ENCODE measurements at places on chromosomes 6 and 20.

- no peak for DNase-seq
Observed at GRCh38 chr20:18488301-18488700, 8.7 kb downstream of the RBBP9 start.

- no peak for DNase-seq
Observed at GRCh38 chr6:15585760-15586214, 77.0 kb downstream of the DTNBP1 start.

DNA sequence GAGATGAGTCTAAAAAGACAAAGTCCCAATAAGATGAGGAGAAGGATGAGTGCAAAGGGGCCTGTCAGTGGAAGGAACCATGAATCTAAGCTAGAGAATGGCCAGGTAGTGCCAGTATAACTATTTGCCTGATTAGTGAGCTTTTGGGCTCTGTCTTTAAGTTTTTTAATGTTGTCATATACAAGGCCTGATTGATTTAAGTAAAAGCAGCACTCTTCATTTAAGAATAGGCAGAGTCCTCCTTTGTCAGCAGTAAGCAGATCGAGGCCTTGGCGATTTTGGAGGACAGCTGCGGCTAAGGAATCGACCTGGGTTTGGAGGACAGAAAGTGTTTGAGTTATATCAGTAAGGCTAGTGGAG is 753.4 kb upstream of the ADGRB3 start:
- no peak for DNase-seq

DNA sequence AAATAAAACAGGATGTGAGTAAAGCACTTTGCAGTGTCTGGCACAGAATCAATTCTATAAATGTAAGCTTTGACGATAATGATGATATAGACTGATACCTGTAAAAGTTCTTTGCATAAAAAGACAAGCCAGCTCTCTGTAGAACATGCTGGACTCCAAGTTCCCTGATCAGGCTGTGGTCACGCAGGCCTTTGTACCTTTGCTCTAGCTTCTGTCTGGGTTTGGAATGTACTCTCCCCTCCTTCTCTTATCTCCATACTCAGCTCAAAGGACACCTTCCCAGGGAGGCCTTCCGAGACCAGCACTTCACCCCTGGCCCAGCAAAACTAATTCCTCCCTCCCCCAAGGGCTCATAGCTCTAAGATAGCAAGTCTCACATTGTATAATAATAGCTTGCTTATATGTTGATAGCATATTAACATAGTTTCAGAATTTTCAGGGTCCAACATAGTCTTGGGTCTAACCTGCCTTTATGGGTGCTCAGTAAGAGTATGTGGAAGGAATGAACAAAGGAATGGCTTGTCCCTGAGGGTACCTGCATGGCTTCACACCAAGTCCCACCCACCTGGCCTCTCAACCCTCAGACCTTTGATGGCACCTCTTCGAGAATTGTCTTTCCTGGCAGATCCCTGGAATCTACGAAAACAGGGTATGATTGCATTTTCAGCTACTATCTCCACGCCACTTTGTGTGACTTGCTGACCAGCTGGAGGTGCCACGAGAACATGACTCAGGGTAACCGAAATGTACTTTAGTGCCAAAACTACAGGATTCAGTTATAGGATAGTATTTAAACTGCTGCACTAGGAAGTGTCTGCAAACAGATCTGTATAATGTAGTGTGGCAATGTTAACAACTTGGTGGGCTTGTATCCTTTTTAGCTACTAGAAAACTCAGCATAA is 41.7 kb upstream of the PIM1 start:
- DNase-seq: no peak

Data from activated CD4-positive, alpha-beta T cell treated with anti-CD3 and anti-CD28 coated beads, Interleukin-2, amount 10 ng/mL, durations not matched to agents 24 days and 14 days (primary cell).